ENCODE measurements at places on chromosomes 2 and 18.

DNA sequence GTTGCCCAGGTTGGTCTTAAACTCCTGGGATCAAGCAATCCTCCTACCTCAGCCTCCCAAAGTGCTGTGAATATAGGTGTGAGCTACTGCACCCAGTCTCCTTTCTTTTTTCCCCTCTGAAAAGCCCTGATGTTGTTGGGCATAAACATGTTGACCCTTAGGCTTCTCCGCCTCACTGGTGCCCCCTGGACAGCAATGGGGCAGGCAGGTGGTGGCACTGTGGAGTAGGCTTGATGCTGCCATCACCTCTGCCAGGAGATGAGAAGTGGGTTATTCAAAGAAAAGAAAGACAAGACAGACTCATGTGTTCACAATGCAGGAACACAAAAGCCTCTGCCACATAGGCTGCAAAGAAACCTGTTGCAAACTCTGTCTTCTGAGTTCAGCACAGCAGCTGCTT, 169.9 kb downstream of the EN1 start:
- DNase-seq, result no peak

- no peak for DNase-seq
These were observed 339.7 kb upstream of the SLC14A2 start for GRCh38 chr18:45275367-45276113.

DNA sequence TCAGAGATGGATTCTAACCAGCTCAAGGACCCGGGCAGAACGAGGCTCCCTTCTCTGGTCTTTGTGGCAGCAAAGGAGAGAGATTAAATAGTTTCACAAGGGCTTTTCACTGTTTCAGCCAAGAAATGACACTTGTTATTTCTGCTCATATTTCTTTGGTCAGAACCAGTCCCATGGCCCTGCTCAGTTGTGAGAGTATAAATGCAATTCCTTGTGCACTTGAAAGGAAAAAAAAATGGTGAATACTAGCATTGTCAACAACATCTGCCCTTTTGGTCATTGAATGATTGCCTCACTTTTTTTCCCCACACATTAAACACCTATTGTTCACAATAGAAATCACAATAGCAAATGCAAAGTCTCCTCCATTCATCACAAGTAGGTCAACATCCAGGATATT, 104.4 kb downstream of the RDH14 start:
- DNase-seq, result no peak

DNA sequence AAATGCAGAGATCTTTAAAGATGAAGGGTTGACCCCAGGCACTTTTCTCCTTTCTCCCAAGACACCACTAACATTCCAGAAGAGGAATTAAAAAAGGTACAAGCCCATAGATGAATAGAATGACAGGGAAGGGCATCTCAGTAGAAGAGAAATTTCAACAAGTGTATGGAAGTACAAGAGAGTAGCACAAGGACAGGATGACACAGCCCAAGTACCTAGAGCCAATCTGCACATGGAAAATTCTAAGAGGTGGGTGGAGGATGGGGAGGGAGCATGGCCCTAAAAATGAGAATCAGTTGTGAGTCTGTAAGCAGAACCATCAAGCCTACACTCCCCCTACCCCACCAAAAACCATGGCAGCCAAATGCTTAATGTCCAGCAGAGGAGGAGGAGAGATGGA, 39.7 kb upstream of the LOXHD1 start:
- DNase-seq, result no peak

DNA sequence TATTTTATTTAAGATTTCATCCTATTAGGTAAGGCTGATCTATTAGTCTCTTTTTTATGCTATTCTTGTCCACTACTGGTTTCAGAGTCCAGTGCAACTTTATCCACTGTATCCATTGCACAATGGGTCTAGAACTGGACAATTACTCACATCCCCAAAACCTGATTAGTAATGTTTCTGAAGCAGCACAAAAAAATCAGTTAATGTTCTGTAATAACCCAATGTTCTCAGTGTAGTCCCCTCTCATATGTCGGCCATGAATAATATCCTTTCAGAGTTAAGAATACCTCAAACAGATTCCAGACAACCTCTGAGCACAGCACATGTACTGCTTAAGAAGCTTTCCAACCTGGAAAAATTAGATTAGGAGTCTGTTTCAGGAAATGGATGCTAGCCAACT, 29.7 kb downstream of the MGAT4A start:
- no peak for DNase-seq

- no peak for DNase-seq
These were observed 1.8 kb downstream of the BOK start for GRCh38 chr2:241560162-241560882.

DNA sequence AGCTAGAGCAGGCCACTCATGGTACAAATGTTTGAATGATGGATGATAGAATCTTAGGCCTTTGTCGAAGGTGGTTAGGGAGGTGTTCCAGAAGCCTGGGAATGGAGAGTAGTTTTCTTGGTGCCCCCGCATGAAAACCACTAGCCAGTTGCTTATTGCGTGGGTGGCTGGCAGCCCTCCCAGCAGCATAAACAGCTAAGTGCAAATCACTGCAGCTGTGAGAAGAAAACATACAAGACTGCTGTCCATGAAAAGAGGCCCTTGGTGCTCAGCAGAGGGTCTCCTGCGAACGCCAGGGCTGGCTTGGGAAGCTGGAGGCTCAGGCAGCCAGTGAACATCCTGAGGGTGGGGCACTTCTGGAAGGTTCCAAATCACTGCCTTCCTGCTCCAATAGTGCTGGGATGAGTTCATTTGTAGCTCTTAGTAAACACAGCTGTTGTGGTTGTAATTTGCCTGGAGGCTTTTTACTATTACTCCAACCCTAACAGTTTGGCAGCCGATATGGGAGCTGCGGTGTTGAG, 118.8 kb downstream of the MGAT5 start:
- DNase-seq, result peak; percentile 56

- DNase-seq, result no peak
These were observed 45.7 kb downstream of the CHRNA1 start for GRCh38 chr2:174718591-174718990.

DNA sequence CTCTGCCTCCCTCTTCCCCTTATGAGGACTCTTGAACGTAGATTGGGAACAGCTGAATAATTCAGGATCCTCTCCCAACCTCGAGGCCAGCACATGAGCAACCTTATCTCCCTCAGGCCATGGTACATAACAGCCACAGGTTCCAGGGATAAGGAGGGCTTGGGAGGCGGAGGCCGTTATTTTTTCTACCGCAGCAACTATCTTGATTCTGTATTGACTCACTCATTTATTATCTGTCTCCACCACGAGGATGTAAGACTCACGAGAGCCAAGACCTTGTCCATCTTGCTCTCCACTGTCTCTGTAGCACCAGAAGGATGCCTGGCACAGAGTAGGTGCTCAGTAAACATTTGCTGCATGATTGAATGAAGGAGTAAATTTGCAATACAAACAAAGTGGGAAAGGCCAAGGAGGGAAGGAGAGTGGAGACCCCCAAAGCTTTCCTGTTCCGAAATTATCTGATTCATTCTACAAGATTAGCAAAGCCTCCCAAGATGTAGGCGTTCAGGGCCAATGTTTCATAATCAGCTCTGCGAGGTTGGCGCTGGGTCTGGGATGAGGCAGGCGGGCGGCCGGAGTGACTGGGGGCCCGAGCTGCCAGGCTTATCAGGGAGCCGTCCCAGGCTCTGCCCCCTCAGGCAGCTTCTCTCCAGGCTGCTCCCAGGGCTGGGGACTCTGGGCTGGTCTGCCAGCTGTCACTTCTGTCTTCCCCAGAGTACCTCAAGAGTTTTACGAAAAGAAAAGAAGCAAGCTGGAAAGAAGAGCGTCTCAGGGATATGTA, 31.6 kb downstream of the INPP5D start:
- no peak for DNase-seq

DNA sequence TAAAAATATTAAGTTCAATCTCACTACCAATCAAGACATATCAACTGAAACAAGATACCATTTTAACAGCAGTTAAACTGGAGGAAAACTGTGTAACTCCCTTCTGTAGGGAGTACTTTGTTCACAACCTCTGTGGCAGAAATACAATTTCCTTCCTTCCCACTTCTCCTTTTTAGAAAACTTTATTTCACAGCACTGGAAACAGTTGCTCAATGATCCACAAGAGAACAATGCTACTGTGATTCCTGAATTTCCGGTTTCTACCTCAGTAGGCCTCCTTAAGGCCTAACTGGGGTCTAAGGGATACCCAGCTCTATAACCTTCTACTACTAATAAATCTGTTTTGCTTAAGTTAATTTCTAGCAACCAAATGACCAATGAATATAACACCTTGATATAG, 14.1 kb downstream of the TLK1 start:
- DNase-seq, result no peak

DNA sequence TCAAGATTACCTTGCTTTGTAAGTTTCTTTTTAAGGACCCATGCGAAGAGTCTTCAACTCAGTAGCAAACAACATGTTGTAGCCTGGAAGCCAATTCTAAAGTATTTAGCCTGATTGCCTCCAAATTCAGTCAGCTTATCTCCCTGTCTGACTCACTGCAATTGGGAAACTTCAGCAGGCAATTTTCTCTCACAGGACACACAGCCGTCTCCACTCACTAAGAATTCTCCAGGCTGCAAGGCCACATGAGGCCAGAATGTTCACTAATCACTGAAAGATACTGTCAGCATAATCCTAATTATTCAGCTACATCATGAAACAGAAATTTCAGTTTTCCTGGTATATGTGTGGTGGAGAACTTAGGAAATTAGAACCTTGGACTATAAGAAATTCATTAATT, 78.1 kb upstream of the PDE1A start:
- no peak for DNase-seq

GRCh38 chr18:3115447-3116030, 102.6 kb upstream of the LPIN2 start:
- DNase-seq, result no peak

GRCh38 chr2:86487062-86487461, 45.9 kb downstream of the KDM3A start:
- no peak for DNase-seq

GRCh38 chr2:136407952-136408318, 290.0 kb upstream of the CXCR4 start:
- DNase-seq, result no peak

- DNase-seq, result no peak
These were observed 89.0 kb downstream of the NBAS start for GRCh38 chr2:15472133-15472532.

- DNase-seq, result no peak
These were observed 126.4 kb downstream of the RNF152 start for GRCh38 chr18:61766266-61766884.

- DNase-seq, result no peak
These were observed 120.8 kb downstream of the GAREM1 start for GRCh38 chr18:32349728-32350395.

Measured in NCI-H1092 (cell line).